ENCODE measurements at places on chromosomes 6 and 20. TPM values are rescaled to one million over a fixed set of nuclear protein-coding genes. Genes with fewer than 3 reads are reported as not detected.

DNA sequence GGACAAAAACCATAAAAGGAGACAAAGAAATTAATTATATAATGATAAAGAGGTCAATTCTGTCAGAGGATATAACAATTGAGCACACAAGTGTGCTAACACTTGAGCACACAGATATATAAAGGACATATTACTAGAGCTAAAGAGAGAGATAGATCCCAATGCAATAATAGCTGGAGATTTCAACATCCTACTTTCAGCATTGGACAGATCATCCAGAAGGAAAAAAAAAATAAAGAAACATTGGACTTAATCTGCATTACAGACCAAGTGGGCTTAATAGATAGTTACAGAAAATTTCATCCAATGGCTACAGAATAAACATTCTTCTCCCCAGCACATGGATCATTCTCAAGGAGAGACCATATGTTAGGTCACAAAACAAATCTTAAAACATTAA, 9.9 kb downstream of the VNN1 start:
- DNase-seq = no peak

- no peak for DNase-seq
Measured at GRCh38 chr6:9527679-9528286, 887.1 kb downstream of the TFAP2A start.

DNA sequence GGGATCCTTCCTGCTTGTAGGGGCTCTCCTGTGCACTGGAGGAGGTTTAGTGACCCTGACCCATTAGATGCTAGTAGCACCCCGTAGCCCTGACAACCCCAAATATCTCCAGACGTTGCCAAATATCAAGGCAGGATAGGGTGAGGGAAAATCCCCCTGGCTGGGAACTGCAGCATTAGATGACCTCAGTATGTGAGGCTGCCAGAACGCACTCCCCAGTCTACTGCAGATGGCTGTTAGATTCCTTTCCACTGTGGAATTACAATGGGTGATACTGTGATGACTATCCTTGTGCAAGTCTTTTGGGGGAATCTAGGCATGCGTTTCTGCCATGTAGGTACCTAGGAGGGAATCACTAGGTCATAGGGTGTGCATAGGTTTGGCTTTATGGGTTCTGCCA, 226.3 kb upstream of the KCNG1 start:
- no peak for DNase-seq

DNA sequence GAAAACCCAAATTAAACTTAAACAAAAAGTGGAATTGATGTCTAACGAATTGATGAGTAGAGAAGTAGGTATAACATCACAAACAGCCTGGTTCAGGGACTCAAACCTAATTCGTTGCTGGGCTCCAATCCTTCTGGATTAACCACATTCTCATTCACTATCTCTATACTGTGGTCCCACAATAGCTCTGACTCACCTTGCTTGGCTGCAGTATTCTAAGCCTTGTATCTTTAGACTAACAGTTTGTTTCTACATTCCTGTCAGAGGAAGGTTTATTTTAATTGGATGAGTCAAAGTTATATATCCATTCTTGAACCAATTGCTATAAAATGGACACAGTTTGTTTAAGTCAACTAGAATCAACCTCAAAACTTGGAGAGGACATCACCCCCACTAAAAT, 530.5 kb upstream of the PTCHD4 start:
- no peak for DNase-seq

DNA sequence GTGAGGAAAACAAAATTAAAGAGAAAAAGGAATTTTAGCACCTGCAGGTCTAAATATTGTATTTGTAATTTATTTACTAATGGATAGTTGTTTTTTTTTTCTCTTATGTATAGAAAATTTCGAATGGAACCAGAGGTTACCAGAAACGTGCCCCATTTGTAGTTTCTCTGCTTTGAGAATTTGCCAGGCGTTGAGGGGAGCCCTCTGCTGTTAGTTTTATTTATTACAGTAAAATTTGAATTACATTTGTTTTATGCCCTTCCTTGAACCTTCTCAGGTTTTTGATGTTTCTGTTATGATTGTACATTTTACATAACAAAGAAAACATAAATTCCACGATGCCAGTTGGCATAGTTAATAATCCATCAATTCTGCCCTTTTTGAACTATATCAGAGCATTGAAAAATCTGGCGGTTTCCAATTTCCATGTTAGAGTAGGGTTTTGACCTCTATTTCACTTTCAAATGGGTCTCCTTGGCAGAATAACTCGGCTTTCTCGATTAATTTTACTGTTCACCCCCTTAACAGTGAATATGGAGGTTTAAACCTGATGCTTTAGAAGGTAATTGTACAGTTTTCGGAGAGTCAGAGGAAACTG, 35.1 kb upstream of the RFPL4B start:
- DNase-seq = no peak

- DNase-seq = no peak
Measured at GRCh38 chr6:137089305-137089704, 44.5 kb upstream of the IL20RA start.

DNA sequence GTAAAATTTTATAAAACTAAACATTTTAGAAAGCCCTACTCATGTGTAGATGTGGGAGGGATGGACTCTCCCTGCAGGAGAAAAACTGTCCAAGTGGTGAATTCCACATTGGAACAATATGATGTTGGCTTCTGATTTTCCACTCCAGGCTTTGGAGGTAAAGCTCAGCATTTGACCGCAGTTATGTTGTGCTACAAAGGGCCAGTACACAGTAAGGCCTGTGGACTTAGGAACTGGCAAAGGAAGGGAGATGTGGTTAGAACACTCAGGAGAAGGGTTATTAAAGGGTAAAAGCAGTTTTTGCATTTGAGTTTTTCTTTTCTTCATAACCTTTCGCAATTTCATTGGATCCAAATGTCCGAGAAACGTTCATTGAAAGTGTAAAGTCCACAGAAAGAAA, 150.3 kb upstream of the SASH1 start:
- no peak for DNase-seq

DNA sequence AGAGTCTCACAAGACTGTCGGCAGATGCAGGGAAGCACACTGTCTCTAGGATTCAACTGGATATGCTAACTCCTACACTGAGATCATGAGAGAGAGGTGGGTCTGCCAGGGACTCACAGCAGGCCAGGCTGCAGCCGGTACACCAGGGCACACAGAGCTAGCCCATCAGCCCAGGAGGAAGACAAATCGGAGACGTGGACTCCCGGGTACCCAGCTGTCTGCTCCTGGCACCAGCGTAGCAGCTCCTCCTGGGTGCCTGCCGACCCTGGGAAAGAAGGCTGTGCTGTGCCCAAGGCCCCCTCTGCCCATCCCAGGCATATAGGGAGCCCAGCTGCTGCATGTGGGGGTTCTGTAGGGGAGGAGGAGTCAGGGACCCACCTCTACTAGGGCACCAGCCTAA, 7.0 kb downstream of the MICAL1 start:
- no peak for DNase-seq

- DNase-seq = no peak
Measured at GRCh38 chr20:49471397-49471796, 11.1 kb downstream of the KCNB1 start.

GRCh38 chr6:30761791-30762429, 17.6 kb upstream of the IER3 start:
- no peak for DNase-seq

DNA sequence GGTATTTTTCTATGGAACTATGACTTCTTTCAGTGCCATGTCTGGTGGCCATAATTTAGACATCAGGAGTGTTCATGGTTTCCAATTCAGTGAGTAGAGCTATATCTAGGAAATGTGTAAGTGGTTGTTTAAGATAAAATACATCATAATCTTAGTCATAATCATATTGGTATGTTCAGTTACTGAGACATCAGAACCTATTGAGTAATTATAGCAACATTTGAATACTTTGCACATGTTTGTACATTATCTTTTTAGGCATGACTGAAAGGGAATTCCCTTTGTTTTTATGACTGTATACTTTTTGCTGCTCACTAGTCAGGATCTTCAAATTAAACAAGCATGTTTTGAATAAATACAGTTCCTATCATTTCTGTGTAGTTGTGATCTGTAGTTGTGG, 64.0 kb downstream of the STXBP5 start:
- DNase-seq = no peak

DNA sequence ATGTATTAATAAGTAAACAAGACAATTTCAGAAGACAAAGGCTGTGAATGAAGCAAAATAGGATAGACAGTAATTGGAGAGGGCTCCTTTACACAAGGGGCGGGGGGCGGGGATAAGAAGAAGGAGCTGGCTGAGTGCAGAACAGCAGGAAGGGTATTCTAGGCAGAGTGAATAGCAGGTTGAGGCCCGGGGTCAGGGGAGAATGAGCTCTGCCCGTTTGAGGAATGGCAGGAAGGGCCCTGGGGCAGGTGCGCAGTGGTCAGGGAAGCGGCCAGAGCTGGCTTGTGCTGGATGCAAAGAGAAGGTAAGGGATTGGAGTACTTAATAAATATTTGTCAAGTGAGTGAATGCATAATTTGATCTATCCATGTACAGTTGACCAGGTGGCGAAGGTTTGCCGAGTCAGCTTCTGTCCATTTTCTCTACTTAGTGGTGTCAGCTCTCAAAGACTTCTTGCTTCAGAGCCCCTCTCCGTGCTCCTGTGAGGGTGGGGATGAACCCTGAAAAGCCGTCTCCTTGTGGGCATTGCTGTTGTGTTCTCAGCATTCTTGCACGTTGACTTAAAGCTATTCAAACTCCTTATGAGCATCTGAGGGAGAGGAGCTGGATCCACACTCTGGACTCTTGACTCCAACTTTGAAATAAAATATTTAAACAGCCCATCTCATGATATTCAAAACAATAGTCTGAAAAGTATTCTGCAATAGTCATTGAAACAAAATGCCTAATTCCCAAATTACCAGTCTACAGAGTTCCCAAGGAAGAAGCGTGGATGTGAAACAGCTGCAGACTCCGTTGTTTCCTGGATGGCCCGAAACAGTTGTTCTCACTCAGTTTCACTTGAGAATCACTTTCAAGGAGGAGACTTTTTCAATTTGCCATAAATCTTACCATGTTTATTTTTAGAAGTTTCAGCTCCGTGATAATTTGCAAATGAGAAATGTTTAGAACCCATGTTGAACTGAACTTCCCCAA, 105.1 kb downstream of the EDN3 start:
- no peak for DNase-seq

GRCh38 chr6:116629563-116629981, 13.3 kb downstream of the RSPH4A start:
- DNase-seq = no peak

DNA sequence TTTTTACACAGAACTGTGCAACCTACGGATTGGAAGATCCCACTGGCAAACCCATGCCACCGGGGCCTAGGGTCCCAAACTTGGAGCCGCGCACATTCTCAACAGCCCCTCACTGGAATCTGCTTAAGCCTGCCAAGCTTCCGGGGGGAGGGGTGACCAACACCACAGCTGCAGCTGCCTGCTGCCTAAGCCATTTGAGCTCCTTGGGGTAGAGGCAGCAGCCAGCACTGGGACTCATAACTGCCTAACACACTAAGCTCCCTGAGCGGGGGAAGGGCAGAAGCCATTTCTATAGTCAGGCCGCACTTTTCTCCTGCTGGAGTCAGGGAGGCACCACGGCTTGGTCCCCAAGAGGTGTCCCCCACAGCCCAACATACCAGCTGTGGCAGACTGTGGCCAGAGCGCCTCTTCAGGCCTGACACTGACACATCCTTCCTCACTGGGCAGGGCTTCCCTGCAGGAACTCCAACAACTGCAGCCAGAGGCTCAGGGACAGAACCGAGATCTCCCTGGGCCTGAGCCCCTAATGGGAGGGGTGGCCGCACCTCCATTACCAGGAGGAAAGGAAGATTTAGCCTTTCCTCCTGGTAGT, 270.3 kb upstream of the ECI2 start:
- no peak for DNase-seq

- DNase-seq = no peak
Measured at GRCh38 chr20:44582311-44583025, at the start of gene PKIG. Gene PKIG, plus strand, starts transcription at chr20:44582579. Its CDS starts 31,978 bp downstream, at chr20:44614557.

- DNase-seq = no peak
Measured at GRCh38 chr6:38648629-38649028, 8.9 kb upstream of the BTBD9 start.

GRCh38 chr6:33808641-33809180, 4.9 kb upstream of the MLN start:
- no peak for DNase-seq

- DNase-seq = no peak
Measured at GRCh38 chr20:1711826-1712601, 54.4 kb upstream of the SIRPG start.

DNA sequence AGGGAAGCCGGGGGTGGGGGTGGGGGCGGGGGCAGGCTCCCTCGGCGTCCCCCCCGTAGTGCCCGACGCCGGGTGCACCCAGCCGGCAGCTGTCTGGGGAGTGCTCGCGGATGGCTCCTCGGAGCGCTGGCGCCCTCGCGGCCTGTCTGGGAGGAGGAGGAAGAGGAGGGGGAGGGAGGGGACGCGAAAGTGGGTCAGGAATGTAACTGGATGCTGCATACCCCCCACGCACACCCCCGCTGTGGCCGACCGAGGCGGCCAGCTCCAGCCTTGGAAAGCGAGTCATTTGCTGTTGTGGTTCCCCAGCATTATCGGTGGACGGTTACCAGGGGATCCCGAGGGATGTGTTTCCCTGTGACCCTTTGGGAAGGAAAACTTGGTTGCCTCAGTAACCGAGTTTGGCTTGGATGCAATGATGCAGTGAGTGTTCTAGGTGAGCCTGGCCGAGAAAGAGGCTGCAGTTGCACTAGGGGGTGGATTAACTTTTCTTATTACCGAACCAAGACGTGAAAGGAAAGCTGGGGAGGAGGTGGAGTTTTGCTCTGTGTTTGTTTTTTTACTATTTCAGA, 55.2 kb upstream of the RREB1 start:
- no peak for DNase-seq

DNA sequence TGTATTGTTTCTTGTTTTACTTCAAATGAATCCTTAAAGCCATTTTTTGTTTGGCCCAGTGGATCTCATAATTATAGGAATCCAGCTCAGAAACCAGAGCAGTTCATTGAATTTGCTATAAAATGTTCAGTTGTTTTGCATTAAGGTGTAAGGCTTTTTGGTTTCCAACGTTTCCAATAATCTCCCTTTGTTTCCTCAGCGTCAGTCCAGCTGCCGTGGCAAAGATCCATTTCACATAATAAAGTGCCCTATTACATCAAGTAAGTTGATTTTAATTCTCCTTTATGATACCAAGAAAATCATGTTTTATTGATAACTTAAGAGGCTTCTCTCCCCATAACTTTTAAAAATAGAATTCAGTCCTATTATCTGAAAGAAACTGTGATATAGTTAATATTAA, 472.6 kb downstream of the UTRN start:
- no peak for DNase-seq

GRCh38 chr6:133888929-133889556, at the start of gene TCF21:
Gene TCF21, plus strand, starts transcription at chr6:133889113. Its CDS starts 285 bp downstream, at chr6:133889398.
- no peak for DNase-seq

- DNase-seq = no peak
Measured at GRCh38 chr6:24549674-24550353, 55.0 kb downstream of the ALDH5A1 start.

- DNase-seq = no peak
Measured at GRCh38 chr6:6689400-6690143, 101.1 kb downstream of the LY86 start.

GRCh38 chr6:46583721-46584120, 68.9 kb downstream of the CYP39A1 start:
- DNase-seq = no peak

- DNase-seq = no peak
Measured at GRCh38 chr20:48695255-48695654, 132.5 kb downstream of the PREX1 start.

Gene DLL1
- total RNA-seq = 75.3 TPM

Gene CD83
- 5.7 TPM for total RNA-seq

Gene CLVS2
- 0.69 TPM for total RNA-seq

Gene LKAAEAR1
- total RNA-seq = not detected

Gene SLC26A8
- not detected for total RNA-seq

Gene SLA2
- total RNA-seq = 0.77 TPM

Gene OOEP
- total RNA-seq = not detected

Gene SRMS
- not detected for total RNA-seq

Gene NRSN1
- total RNA-seq = not detected

Gene TRIM31
- total RNA-seq = not detected

Gene MEI4
- total RNA-seq = 2.6 TPM

Data from progenitor cell of endocrine pancreas (in vitro differentiated cells).